HT-29 (cell line): ENCODE measurements at places on chromosomes 12 and 14.

DNA sequence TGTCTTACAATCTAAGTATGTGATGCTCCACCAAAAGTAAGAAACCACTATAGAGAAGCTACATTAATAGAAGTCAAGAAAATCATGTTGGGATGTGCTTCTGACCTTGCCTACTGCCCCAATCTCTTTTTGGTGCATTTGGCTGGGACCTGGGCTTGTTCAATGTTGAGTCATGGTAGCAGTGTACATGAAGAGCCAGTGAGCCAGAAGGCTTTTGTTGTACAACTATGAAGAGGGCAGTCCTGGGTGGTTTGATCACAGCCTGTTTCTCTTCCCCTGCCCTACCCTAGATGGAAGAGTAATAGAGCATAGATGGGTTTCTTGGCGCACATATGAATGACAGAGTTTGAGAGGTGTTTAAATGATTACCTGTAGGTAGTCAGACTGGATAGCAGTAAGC, 56.4 kb downstream of the UBR7 start:
- no peak for DNase-seq

GRCh38 chr12:269191-269590, 6.6 kb upstream of the SLC6A13 start:
- no peak for DNase-seq

GRCh38 chr12:39935275-39935674, 170.6 kb downstream of the SLC2A13 start:
- DNase-seq, result no peak

DNA sequence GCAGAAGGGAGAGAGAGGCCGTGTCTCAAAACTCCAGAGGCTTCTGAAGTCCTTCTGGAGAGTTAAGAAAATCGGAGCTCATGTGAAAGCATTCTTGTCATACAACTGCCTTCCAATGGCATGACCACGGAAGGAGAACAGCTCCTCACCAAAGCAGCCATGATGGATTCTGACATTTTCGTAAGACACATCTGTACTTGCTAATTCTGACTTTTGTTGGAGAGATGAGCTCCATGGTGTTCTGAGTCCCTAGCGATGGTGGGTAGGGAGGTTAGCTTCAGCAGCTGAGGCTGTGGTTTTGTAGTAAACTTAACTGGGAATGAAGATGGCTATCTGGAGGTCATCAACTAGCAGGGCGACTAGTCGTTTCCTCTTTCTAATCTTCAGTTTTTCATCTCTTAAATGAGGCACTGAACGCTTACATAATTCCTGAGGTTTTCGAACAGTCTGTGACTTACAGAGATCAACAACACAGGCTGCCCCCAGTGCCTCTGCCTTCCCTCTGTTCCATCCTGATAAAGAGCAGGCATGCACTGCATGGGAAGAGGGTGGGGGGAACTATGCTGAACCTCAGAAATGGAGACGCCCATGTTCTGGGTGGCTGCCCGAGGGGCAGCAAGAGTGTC, 28.6 kb upstream of the DICER1 start:
- no peak for DNase-seq

GRCh38 chr12:50246873-50247612, 36.3 kb downstream of the LIMA1 start:
- DNase-seq, result peak; percentile 88

- no peak for DNase-seq
Measured at GRCh38 chr14:33435911-33436689, 497.4 kb downstream of the NPAS3 start.

DNA sequence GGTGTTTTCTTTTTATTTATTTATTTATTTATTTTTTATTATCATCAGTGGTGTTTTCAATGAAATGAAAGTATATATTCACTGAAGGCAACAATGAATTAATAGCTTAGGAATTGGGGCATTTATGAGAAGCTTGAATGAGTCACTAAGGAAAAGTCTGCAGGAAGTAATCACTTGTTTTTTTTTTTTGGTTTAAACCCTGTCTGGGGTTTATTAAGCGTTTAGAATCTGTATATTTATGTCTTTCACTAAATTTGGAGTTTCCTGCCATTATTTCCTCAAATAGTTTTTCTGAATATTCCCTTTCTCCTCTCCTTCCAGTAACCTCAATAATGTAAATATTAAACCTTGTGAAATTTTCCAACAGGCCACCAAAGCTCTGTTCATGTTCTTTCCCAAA, 85.5 kb downstream of the TESC start:
- no peak for DNase-seq

GRCh38 chr12:57487055-57487596, 742 bp upstream of the MARS1 start:
- DNase-seq, result no peak

GRCh38 chr12:95054206-95054605, 19.2 kb downstream of the NR2C1 start:
- no peak for DNase-seq

GRCh38 chr12:26124446-26125399, at the start of gene BHLHE41:
BHLHE41 (minus strand) TSS chr12:26125037; CDS start chr12:26124779, 258 bp downstream.
- DNase-seq, result peak; percentile 92

GRCh38 chr12:29208936-29209701, 60.0 kb downstream of the FAR2 start:
- DNase-seq, result peak; percentile 55

- no peak for DNase-seq
Measured at GRCh38 chr12:9651265-9651729, 18.2 kb upstream of the CLEC2D start.

- no peak for DNase-seq
Measured at GRCh38 chr12:92029902-92030586, 115.6 kb downstream of the BTG1 start.

DNA sequence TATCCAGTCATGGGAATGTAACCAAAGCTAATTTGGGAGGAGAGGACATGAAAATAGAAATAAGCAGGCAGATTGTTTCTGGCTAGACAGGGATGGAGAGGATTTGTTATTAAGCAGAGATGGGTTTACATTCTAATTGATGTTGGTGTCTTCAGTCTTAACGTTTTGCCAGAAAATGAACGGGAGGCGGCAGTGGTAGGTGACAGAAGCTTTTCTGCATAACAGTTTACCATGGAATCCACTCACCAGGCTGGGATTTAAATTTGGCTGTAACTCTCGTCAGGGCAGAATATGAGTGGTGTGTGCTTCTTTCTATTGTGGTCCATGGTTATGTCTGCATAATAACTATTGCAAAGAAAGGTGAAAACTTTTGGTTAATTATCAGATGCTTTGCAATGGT, 50.2 kb upstream of the OTX2 start:
- DNase-seq, result no peak

DNA sequence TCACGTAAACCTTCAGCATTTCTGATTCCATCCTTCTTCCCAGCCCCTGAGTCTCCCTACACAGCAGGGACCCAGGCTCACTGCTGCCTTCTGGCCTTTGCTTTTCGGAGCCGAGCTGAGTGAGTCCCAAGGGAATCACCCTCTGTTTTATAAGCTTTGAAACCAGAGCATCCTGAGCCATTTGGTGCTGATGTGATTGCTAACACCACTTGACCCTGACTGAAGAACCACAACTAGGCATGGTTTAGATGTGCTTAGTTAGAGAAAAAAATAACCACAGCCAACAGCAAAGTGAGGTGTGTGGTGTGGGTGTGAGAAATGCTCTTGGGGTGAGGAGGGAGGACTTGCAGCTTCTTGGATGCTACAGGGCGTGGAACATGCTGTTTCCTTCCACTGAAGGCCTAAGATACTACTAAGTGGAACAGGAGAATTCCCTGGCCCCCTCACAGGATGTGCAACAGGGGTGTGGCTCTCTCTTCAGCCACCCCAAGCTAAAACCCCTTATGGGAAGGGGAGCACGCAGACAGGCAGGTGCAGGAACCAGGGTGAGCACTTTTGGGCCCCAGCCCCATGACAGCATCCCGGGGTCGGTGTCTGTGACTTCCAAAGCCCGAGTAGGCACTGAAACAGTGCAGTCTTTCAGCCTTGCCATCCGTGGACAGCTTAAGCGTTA, at the start of gene TC2N:
Gene TC2N (minus strand): TSS at position 221 of the 673 bp plus-strand sequence. CDS start 53,767 bp downstream, outside the sequence.
- DNase-seq, result no peak

- DNase-seq, result no peak
Measured at GRCh38 chr12:49843411-49843810, 505 bp upstream of the BCDIN3D start.

DNA sequence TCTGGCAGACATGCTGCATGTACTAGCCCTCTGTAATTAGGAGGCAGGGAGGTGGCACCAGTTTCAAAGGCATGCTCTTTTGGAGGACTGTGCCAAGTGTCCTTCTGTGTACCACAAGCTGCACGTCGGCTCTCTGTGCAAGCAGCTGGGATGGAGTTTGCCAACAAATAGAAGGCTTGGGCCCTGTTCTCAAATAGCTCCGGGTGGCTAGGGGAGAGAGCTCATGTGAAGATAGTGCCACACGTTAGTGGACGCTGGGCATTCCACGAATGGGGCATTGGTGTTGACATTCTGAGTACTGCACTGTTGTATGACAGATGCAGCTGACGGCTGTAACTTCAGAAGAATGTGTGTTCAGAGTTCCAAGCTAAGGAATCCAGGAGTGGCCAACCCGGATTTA, 4.4 kb downstream of the AACS start:
- no peak for DNase-seq

- DNase-seq, result no peak
Measured at GRCh38 chr12:105171691-105172436, 64.1 kb downstream of the APPL2 start.

GRCh38 chr12:52061470-52062166, 8.2 kb upstream of the ATG101 start:
- no peak for DNase-seq

GRCh38 chr12:15919418-15919817, 8.3 kb downstream of the DERA start:
- no peak for DNase-seq

GRCh38 chr14:50533241-50533705, 904 bp upstream of the MAP4K5 start:
- DNase-seq, result no peak

DNA sequence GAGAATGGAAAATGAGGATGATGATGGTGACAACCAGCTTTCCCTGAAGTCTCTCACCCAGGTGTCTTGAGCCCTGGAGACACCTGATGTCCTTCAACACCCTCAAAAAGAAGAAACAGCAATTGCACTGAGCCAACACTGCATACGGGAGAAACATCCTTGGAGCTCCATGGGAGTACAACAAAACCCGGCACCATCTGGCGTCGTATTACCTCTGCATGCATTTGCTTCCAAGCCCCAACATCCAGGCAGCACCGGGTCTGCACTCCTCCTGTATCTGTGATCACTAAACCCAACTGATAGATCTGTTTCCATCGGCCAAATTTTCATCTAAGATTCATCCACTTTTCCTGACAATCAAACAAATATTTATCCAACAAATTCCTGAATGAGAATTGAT, 249.9 kb downstream of the DPF3 start:
- DNase-seq, result no peak

GRCh38 chr12:3252450-3252891, 175.3 kb downstream of the TSPAN9 start:
- no peak for DNase-seq

DNA sequence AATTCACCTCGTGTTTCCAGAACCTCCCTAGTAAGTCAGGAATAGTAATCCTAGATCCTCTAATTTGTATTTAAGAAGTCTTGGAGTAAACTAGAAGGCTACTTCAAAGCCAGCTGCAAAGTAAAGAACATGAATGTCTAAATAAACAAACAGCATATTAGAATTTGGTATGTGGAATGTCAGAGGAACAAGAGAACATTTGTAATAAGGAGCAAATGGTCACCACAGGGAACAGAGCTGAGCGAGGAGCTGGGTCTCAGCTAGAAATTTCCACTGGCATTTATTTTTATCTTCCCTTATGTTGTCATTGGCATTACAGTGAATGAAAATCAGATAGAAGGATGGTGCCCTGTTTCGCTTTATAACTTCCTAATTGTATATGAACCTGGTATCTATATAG, 50.2 kb downstream of the FRMD6 start:
- DNase-seq, result no peak

DNA sequence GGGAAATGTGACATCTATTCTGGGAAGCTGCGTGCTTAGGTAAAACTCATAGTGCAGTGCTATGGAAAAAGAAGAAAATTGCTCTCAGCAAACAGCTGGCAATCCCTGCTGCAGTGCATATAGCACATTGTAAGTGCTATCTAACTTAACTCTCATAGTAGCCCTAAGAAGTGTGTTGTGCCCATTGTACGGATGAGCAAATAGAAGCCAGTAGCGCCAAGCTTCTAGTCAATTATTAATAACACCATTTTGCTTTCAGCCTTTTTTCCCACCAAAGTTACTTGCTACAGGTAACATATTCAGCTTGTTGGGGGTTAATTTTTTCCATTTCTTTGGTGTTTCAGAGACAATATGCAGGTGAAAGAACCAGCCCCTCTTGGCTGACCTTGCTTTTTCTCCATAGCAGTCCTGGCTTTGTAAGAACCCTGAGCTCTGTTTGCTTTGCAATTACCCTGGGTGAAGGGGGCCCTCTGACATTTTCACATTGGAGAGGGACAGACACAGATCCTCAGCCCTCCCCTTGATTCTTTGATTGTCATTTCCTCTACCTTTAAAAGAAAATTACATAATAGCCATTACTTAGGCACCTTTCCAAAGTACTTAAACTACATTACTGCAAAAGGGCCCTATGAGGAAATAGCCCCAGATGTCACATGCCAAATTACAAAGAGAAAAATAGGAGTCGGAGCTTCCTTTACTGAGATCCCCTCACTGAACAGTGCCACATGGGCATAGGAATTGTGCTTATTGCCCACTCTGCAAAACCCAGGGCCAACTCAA, 576.2 kb upstream of the TBX3 start:
- DNase-seq, result no peak

- no peak for DNase-seq
Measured at GRCh38 chr14:89378119-89378518, 38.9 kb downstream of the FOXN3 start.

- DNase-seq, result no peak
Measured at GRCh38 chr12:70186436-70186835, 56.8 kb upstream of the CNOT2 start.

DNA sequence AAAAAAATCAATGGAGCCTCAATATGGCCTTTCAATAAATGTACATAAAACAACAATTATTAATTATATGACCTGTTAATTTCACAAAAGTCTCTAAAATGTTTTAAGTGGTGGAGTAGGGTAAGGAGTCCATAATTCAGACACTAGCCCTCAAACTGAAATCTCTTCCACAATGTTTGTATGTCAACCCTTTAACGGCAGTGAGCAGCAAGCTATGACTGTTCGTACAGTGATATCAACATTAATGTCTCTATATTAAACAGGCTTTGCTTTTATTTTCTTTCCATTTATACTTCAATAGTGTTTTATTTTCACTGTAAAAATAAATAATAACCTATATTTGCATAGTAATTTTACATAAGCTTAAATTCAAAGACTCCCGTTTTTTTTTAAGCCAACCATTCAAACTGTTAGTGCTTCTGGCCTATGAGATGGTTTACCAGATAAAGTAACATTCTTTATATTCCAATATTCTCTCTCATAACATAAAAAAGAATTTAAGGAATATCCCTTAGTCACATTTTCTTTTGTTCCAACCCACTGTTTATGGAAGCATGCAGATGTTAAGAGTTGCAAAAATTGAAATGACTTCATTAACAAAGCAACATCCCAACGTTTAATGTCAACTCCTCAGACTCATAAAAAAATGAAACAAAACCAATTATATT, 2.3 kb downstream of the CDK17 start:
- DNase-seq, result no peak

DNA sequence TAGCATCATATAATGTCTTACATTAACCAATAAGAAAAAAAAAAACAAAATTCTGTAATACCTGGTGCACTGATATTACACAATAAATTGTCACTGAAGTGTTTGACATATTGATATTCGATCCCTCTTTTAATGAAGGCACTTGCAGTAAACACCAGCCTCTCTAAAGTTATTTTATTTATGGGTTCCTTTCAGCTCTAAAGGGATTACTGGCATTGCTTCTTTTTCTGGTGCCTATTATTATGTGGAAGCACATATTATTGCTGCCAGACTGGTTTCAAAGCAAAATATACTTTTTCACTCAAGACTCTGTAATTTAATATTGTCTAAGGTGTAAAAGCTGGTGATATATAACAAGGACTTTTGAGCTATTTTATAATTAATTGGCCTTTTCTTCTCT, 1090.5 kb downstream of the TRHDE start:
- DNase-seq, result no peak
